ENCODE measurements at places on chromosomes 11 and 22. TPM values are rescaled to one million over a fixed set of nuclear protein-coding genes. Genes with fewer than 3 reads are reported as not detected.

DNA sequence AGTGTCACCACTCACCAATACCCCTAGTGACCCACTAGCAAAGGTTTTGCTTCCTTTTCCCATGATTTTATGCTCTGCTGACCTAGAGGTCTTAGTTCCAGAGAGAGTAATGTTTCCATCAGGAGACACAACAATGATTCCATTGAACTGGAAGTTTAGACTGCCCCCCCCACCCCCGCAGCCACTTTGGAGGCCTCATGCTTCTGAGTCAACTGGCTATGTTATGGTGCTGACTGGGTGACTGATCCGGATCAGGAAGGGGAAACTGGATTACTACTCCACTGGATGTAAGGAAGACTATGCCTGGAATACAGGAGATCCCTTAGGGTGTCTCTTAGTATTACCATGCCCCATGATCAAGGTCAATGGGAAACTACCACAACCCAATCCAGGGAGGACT lies 633.6 kb downstream of the OPCML start:
- no peak for DNase-seq

GRCh38 chr11:118366287-118366686 lies 6.9 kb downstream of the UBE4A start:
- no peak for DNase-seq

GRCh38 chr22:41908411-41909309 lies 6.2 kb downstream of the SHISA8 start:
- DNase-seq: no peak

- DNase-seq: no peak
Measured at GRCh38 chr22:22886546-22886945, 1.1 kb upstream of the IGLL5 start.

DNA sequence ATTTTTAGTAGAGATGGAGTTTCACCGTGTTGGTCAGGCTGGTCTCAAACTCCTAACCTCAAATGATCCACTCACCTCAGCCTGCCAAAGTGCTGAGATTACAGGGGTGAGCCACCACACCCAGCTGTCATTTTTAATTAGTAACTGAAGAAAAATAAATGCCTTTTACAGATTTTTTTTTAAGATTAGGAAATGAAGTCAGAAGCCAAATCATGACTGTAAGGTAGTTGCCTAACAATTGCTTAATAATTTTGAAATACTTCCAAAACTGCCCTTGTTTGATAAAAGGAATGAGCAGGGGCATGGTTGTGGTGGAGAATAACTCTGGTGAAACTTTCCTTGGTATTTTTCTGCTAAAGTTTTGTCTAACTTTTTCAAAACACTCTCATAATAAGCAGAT lies 98.9 kb upstream of the SLC5A12 start:
- no peak for DNase-seq

DNA sequence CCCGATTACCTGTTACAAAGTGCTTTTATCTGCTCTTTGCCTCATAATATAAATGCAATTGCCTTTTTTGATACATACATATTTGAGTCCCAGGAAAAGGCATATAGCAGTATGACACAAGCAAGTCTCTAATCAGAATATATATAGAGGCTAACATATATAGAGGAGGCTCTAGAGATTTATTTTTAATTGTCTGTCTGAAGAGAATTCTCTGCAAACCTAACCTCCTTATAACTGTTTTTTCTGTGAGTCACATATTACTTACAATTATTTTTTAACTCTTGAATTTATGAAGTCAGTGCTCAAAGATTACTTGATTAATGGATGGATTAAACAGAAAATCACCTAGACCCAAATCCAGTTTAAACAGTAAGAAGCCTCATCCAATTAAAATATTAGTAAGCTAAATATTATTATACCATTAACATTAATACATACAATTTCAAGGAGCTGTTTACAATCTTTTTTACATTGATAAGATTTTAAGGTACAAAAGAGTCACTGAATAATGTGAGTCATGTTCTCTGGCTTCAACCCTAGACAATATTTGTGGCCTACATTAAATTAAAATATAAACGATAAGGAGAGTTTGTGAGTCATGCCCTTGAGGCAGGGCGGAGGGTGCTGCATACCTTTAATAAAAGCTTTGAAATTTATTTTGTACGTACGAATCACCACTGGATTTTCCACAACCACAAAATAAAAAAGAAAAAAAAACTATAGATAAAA lies 19.2 kb upstream of the MMP13 start:
- DNase-seq: no peak

OR2D2 gene
- polyA plus RNA-seq: not detected

KCNQ1OT1 gene
- 0.08 TPM for polyA plus RNA-seq

DNA sequence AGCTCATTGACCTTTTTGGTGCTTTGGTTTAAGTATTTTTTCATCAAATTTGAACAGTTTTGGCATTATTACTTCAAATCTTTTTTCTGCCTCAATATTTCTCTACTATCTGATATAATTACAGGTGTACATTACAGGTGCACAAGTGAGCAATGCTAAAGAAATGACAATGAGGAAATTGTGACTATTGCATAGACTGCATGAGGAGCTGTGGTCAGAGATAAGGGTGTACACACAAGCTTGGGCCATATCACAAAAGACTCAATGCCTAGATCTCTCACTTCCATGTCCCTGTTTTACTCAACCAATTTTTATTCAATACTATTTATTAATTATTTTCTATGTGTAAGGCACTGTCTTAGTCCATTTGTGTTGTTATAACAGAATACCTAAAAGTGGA lies 251.0 kb upstream of the UBASH3B start:
- no peak for DNase-seq

AIFM3 gene
- 1.4 TPM for polyA plus RNA-seq

OR5A2 gene
- not detected for polyA plus RNA-seq

C11orf16 gene
- not detected for polyA plus RNA-seq

- DNase-seq: no peak
Measured at GRCh38 chr22:27572278-27572666, 229.3 kb downstream of the MN1 start.

TBX1 gene
- polyA plus RNA-seq: 1.1 TPM

DNA sequence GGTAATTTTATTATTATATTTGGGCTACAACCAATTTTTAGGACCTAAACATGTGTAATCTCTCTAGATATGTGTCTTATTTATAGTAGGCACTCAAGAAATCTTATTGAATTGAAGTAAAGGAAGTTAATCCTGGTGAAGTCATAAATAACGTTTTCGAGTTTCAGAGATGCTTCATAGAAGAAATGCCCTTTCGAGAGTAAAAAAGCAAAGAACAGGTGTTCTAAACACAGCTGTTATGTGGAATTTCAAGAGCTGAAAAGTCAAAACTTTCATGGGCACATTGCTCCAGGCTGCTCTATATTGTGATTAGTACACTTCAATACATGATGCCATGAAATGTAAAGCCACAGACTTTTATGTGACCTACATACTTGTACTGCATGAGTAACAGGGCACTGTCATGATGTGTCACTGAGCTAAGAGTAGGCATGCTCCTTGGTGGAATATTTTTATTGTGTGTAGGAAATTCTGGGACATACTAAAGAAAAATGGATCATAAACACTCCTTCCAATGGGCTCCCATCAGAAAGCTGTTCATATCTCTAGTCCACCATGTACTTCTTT lies 7.2 kb upstream of the ELMOD1 start:
- DNase-seq: no peak

DNA sequence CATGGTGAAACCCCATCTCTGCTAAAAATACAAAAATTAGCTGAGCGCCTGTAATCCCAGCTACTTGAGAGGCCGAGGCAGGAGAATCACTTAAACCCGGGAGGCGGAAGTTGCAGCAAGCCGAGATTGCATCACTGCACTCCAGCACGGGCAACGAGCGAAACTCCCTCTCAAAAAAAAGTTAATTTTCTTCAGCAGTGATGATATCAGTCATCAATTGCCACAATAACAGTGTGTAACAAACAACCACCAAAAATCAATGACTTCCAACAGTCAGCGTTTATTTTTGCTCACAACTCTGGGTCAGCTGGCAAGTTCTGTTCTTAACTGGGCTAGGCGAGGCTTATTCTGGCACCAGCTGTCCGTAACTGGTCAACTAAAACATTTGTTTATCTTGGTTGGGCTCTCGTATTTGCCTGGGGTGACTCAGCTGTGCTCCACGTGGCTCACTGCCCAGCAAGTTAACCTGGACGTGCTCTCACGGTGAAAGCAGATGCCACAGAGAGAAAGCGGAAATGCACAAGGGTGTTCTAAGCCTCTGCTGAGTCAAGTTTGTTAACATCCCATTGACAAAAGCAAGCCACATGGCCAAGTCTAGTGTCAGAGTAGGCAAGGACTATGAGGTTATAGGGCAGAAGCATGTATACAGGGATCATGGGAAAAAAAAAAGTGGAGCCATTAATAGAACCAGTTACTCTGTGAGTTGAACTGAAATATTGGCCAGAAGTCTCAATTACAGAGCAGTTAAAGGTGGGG lies 52.1 kb downstream of the LHFPL7 start:
- peak; percentile 92 for DNase-seq

- no peak for DNase-seq
Measured at GRCh38 chr22:17915188-17915587, 109.2 kb downstream of the MICAL3 start.

GRCh38 chr11:110431051-110431672 lies 1.4 kb downstream of the FDX1 start:
- no peak for DNase-seq

SYCE3 gene
- 1.5 TPM for polyA plus RNA-seq

OR6A2 gene
- not detected for polyA plus RNA-seq

GRCh38 chr11:19241260-19242178 lies 774 bp upstream of the E2F8 start:
- DNase-seq: peak; percentile 78

OR6T1 gene
- not detected for polyA plus RNA-seq

- no peak for DNase-seq
Measured at GRCh38 chr11:36453678-36454077, 56.4 kb downstream of the TRAF6 start.

DNA sequence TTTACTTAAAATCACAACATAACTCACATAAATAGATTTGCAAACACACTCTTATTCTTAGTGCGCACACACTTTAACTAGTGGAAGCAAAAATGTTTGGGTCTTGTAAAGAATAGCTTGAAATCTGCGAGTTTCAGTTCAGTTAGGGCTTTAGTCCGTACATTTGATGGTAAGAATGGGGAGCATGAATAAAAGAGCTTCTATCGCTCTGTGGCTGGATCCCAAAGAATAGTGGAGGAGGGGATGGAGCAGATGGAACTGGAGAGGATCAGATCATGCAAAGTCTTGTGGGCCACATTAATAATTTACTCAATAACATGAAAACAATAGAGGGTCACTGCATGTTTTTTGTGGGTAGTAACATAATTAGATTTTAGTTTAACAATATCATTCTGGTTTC lies 44.3 kb downstream of the DNHD1 start:
- DNase-seq: no peak

GRCh38 chr11:31445621-31446020 lies 63.8 kb downstream of the IMMP1L start:
- DNase-seq: no peak

CRYBB2 gene
- polyA plus RNA-seq: 2.8 TPM

- DNase-seq: no peak
Measured at GRCh38 chr11:44241851-44242250, 68.1 kb downstream of the ALX4 start.

GRCh38 chr11:41056892-41057569 lies 402.4 kb downstream of the LRRC4C start:
- DNase-seq: no peak

GRCh38 chr11:12876988-12877387 lies 132.1 kb upstream of the RASSF10 start:
- DNase-seq: no peak

PNPLA3 gene
- not detected for polyA plus RNA-seq

CABP4 gene
- polyA plus RNA-seq: 3.9 TPM

GRCh38 chr11:15053191-15053685 lies 20.2 kb upstream of the CALCB start:
- no peak for DNase-seq

GRCh38 chr11:75725547-75726320 lies 8.1 kb downstream of the MOGAT2 start:
- no peak for DNase-seq

DNA sequence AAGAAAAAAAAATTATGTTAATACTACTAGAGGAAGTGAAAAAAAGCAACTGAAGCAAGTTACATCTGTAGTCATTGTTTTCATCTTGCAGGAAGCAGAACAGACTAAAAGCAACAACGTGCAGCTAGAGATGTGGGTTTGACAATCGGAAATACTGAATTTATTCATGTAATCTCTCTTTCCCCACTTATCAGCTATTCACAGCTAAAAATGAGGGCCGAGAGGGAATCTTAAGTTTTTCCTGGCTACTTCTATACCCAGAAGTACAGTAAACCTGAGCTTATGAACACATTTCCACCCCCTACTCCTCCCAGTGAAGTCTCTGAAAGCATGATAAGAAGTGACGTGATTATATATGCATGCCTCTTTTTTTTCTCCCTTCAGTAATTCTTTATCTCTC lies 116.5 kb downstream of the SPON1 start:
- no peak for DNase-seq

Measured in aorta (tissue), 5 donors.